ENCODE measurements at places on chromosomes 2 and 18.

DNA sequence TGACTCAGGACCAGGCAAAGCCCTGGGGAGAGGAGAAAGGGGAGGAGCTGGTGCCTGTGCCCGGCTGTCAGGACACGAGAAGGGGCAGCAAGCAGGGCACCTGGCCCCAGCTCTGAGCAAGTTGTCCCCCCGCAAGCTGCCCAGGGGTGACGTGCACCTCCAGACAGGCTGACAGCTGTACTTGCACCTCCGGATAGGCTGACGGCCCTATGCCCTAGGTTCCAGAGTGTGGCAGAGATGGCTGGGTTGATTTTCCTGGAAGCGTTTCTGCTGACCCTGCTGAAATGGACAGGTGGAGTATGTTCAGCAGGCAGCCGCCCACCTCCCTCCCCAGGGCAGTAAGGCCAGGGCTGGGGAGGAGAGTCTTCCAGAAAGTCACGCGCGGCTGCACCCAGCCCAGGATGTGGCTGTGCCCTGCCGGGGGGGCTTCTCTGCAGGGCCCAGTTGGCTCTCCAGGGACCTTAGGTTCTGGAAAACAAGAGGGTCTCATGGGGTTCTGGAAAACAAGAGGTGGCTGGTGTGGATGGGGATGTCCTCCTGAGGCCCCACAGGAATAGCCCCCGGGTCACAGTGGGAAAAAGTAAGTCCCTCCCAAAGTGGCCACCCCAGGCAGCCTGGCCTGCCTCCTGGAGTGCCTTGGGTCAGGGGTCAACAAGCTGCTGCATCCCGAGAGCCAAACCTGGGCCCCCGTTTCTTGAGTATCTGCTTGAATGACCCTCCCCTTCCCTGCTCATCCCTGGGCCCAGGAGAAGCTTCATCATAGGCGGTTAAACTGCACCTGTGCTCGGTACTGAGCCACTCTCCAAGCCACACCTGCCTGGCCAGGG, 71.4 kb upstream of the OTOS start:
- no peak for DNase-seq

- no peak for DNase-seq
Measured at GRCh38 chr18:68735483-68736343, 20.8 kb upstream of the TMX3 start.

DNA sequence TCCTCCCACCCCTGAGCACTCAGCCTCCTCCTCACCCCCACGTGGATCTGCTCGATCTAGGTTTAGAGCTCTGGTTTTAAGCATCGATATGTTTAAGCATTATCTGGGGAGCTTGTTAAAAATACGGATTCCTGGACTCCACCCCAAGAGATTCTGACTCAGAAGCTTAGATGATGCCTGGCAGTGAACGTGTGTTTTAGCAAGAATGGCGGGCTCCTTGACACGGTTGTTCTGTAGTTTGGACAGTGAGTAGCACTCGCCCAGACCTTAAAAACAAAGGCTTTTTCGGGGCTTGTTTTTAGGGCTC, 47.3 kb downstream of the LDLRAD4 start:
- no peak for DNase-seq

- no peak for DNase-seq
Measured at GRCh38 chr2:189654641-189655040, 6.6 kb upstream of the ASNSD1 start.

- no peak for DNase-seq
Measured at GRCh38 chr18:79387615-79388014, 8.1 kb upstream of the NFATC1 start.

GRCh38 chr2:241559323-241560161, 997 bp downstream of the BOK start:
- no peak for DNase-seq

DNA sequence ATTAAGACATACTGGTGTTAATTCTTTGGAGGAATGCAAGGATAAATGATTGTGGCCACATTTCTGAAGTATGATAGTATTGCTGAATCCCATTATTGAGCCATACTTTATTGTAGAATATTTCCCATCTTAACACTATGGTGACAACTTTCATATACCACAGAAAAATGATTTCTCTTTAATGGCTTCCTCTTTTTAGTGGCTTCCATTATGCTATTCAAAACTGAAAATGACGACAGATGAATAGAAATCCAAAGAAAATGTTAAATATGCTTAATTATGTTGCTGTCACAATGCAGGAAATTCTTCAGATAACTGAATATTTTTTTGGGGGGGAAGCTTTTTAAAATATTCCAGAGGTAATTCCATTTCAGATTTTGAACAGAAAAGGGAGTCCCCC, 88.9 kb upstream of the TMEM200C start:
- no peak for DNase-seq

DNA sequence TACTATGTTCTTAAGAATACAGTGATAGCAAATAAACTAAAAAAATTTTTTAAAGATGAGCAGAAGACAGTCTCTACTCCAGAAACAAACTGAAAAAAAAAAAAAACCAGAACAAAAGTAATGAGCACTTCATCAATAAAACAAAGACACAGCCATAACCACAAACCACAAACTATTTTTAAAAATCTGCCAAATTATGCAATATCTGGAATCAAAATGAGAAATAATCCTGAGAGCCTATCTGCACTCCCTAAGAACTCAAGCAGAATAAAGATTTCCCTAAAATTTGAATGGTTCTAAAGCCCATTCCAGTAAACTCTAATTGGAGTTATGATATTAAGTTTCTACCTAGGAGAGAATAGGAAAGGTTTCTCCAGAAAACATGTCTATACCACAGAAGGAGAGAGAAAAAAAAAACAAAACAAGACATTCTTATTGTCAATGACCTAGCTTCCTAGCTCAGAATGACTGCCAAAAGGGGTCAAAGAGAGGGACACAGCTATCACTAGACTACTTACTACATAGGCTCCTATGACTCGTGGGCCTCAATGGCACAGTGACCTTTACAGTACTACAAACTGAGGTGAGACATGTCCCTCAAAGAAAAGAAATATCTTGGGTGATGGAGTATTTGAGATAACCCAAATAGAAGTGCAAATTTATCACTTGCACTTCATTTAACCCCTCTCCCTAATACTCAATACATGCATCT, 262.8 kb downstream of the ZEB2 start:
- DNase-seq = peak; percentile 8

GRCh38 chr2:99487906-99488305, 1.9 kb downstream of the REV1 start:
- no peak for DNase-seq
